Substantia nigra (tissue), 51 donors: ENCODE measurements at places on chromosomes 13 and 19.

DNA sequence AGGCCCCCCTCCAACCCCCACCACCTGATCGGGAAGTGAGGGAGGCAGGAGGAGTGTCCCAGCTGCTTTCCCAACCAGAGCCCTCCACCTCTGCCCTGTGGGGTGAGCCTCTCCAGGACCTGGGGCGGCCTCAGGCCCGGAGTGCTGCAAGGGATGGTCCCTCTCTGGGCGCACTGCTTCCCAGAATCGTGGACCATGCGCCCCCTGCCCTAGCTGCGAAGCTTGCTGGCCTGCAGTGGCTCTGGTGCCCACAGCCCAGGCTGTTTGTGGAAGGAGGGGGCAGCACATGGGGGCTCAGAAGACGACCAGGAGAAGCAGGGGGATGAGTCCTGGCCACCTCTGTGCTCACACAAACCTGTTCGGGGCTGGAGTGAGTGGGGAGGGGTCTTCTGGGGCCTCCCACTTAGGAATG, 33.6 kb downstream of the CEBPG start:
- no peak for DNase-seq

DNA sequence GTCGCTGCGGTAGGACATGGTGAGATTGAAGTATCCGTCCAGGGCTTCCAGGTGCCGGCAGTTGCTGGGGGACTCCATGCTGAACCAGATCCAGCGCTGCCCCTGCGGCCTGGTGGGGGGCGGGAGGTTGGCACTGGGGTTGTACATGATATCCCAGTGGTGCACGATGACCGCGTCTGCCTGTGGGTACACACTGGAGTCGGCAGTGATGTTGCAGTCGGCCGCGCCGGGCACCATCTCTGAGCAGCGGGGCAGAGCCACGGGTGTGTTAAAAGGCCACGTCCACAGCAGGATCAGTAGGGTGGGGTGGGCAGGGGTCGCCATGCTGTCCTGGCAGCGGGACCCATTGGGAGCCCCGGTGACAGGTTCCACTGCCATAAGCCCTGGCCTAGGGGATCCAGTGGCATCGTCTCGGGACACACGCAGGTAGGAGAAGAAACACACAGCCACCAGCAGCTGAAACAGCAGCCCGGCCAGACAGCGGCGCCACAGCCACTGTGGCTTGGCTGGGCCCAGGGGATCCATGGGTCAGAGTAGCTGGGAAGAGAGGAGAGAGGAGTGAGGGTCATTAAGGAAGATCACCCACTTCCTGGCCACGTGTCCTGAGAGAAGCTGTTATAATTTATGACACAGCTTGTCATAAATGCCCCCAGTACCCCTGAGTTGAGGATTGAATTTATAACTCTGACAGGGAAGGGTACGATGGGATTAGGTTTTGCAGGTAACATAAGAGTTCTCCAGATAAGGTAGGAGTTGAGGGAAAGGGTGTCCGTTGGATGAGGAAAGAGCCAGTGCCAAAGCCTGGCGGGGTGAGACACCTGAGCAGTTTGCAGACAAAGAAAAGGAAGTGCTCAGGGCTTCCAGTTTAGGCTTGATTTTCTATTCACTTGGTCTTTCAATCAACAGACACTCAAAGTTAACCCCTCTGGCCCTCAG, 2.9 kb downstream of the FUT5 start:
- DNase-seq, result no peak

DNA sequence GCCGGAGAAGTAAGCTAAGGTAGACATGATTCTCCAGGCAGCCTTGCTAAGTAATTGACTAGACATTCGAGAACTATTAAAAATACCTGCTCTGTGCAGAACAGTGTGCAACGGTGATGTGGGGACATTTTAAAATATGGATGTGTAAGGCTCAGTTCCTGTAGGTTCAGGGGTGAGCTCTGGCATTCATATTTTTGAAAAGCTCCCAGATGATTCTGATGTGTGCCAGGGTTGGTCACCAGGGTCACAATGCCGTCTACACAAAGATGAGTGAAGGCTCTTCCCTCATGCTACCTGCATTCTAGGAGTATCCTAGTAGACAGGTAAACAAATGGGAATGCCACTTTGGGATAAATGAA, 702 bp upstream of the EPSTI1 start:
- no peak for DNase-seq

- DNase-seq, result no peak
These were observed 33.6 kb upstream of the UBE2L5 start for GRCh38 chr13:30388406-30389283.

- DNase-seq, result no peak
These were observed 10.8 kb downstream of the GATAD2A start for GRCh38 chr19:19416280-19416679.

GRCh38 chr19:45786533-45786894, 4.2 kb upstream of the DMPK start:
- no peak for DNase-seq

GRCh38 chr13:36549755-36550154, 117.5 kb downstream of the CCNA1 start:
- DNase-seq, result no peak

GRCh38 chr19:42272989-42273406, 3.9 kb downstream of the CIC start:
- DNase-seq, result no peak

- DNase-seq, result peak; percentile 28
These were observed at the start of gene PHLDB3 for GRCh38 chr19:43504426-43505185. PHLDB3 (minus strand) TSS chr19:43504746; CDS start chr19:43504118, 628 bp downstream.

DNA sequence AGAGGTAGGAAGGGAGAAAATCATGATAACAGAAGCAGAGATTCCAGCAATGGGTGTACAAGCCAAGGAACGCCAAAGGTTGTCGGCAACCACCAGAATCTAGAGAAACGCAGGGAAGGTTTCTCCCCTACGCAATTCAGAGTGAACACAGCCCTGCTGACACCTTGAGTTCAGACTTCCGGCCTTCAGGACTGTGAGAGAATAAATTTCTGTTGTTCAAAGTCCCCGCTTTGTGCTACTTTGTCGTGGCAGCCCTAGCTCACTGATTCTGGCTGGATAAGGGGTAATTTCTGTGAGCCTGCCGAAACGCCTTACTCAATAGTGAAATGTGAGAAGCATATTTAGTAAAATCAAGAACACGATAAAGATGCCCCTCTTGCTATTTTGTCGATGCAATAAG, 5.3 kb upstream of the CLEC4G start:
- DNase-seq, result no peak

GRCh38 chr13:113327391-113327765, 30.3 kb downstream of the LAMP1 start:
- DNase-seq, result no peak

GRCh38 chr13:113116871-113117271, 5.7 kb upstream of the F10 start:
- no peak for DNase-seq

DNA sequence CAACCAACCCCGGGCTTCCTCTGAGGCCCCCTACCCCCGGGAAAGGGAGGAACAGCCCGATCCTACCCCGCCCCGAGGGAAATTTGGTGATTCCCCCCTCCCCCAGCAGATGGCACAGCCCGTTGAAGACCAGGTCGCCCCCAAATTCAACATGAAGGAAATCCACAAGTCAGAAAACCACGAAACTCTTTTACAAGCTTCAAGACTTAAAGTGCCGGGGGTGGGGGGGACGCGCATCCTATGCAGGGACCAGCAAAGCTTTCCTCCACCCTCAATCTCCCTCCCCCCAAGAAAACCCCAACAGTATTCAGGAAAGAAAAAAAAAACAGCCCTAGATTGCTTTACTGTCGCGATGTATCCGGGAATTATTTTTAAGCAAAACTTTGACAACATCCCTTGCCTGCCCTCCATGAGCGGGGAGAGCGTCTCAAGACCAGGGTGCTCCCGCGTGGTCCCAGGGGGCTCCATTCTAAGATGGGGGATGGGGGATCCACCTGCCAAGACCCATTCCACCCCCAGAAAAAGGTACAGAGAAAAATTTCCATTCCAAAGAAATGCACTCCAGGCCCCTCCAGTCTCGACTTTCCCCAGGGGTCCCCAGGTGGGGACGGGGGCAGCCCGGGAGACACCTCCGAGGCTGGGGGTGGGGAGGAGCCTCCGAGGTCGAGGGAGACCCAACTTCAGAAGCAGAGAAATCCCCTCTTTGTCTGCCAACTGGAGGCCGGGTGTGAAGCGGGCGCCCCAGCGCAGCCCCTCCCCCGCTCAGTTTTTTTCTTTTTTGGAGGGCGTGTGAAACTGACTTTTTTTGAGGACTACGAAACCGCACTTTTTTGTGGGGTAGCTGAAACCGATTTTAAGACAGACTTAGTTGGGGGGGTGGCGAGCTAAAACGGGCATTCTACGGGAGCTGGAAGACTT, 1.5 kb downstream of the TCF3 start:
- no peak for DNase-seq

DNA sequence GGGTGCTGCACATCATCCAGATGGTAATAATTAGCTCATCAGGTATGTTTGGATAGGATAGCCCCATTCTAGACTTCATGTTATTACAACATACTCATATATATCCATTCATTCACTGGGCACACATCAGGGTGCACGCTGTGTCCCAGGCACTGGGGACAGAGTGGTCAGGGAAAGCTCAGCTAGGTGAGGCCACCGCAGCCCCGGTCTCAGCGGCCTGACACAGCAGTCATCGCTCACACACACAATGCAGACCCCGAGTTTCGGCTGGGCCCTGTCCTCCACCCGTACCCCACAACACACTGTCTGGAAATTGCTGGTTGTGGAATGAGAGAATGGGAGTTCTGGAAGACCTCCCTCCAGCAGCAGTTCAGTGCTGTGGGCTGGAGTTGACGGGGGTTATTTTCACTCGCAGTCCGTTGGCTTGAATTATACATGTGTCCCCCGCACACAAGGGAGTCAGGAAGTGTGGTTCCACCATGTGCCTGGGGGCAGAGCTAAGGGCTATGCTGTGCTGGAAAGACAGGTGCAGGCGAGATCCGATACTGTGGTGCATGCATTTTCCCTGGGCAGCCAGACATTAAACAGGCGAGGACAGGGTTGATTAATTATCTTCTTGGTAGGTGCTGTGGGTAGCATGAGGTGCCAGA, 257.6 kb downstream of the TEX29 start:
- DNase-seq, result no peak

- DNase-seq, result no peak
These were observed 5.8 kb downstream of the AKAP11 start for GRCh38 chr13:42277618-42278276.

DNA sequence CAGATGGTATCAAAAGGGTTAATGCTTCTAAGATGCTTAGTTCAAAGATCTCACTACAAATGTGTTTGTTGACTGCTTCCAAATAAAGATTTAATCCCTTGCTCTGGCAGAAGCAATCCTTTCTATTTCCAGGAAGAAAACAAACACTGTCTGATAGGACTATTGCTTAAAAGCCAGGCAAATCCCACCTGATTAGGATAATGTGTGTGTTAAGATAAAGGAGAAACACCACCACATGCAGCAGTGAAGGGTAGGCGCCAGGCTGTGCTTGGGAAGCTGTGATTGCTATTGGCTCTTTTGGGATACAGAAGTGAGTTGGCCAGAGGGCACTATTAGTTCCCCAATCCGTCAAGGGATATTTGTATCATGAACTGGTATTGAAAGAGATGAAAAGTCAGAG, 62.8 kb upstream of the LRCH1 start:
- no peak for DNase-seq
